AG04449 (cell line): ENCODE measurements at places on chromosomes 3 and 15.

DNA sequence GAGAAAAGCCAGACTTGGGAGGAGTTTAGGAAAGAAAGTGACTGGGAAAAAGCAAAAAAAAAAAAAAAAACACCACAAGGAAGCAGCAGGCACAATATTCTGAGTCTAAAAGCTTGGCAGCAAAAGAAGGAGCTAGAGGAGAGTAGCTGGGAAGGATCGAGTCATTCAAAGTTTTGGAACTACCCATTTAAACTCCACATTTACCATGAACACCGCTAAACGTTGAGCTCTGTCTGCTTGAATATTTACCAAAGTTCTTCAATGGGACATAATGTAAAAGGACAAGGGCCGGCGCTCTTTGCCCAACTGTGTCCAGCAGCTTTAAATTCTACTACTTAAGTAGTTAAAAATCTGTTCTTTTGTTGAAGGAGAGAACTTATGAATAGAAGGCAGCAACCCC, 481.9 kb downstream of the FOXP1 start:
- DNase-seq: no peak

- DNase-seq: no peak
Measured at GRCh38 chr3:60434950-60435349, 816.3 kb downstream of the FHIT start.

DNA sequence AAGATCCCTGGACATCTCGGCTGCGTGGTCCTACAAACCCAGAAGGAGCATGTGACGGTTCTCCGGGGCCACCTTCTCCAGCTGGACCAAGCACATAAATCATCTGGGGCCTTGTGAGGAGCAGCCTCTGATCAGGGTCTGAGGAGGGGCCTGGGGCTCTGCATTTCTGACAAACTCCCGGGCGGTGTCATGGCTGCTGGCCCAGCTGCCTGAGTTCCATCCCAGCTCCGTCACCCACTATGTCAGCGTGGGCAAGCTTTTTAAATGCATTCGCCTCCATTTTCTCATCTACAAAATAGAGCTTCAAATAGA, 126.3 kb upstream of the MEF2A start:
- no peak for DNase-seq

- DNase-seq: no peak
Measured at GRCh38 chr15:88454236-88454635, 13.0 kb downstream of the MRPL46 start.

GRCh38 chr3:69326855-69327300, 59.0 kb downstream of the FRMD4B start:
- DNase-seq: no peak

DNA sequence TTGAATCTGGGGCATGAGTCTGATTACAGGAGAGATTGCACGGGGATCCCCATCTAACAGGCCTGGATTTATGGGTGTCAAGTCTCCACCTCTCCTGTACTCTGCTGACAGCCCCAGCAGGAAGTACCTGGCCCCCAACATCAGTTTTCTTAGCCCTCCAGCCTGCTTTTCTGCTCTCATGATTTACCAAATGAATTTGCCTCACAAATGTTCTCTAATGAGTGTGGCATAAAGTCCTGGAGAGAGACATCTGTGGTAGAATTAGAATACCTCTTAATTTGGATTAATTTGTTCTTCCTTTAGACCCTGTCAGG, 60.1 kb downstream of the FNDC3B start:
- no peak for DNase-seq

- DNase-seq: no peak
Measured at GRCh38 chr3:136995652-136996051, 37.9 kb downstream of the IL20RB start.

GRCh38 chr3:159480046-159480445, 508.6 kb upstream of the IL12A start:
- no peak for DNase-seq

- DNase-seq: peak; percentile 66
Measured at GRCh38 chr15:70826634-70827033, 27.3 kb downstream of the LARP6 start.

GRCh38 chr3:168025076-168025475, 70.6 kb downstream of the GOLIM4 start:
- no peak for DNase-seq

GRCh38 chr3:149596134-149596770, 61.6 kb downstream of the WWTR1 start:
- DNase-seq: no peak

DNA sequence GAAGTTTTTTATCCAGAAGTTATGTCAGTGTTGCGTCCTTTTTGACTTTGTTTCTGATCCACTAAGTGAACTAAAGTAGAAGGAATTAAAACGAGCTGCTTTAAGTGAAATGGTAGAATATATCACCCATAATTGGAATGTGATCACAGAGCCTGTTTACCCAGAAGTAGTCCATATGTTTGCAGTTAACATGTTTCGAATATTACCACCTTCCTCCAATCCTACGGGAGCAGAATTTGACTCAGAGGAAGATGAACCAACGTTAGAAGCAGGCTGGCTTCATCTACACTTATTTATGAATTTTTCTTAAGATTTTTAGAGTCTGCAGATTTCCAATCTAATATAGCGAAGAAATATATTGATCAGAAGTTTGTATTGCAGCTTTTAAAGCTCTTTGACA, 57.6 kb downstream of the DNAH1 start:
- no peak for DNase-seq

GRCh38 chr3:16300307-16300706, 35.3 kb downstream of the OXNAD1 start:
- no peak for DNase-seq

- DNase-seq: no peak
Measured at GRCh38 chr15:71334873-71335272, 219.6 kb downstream of the THSD4 start.

DNA sequence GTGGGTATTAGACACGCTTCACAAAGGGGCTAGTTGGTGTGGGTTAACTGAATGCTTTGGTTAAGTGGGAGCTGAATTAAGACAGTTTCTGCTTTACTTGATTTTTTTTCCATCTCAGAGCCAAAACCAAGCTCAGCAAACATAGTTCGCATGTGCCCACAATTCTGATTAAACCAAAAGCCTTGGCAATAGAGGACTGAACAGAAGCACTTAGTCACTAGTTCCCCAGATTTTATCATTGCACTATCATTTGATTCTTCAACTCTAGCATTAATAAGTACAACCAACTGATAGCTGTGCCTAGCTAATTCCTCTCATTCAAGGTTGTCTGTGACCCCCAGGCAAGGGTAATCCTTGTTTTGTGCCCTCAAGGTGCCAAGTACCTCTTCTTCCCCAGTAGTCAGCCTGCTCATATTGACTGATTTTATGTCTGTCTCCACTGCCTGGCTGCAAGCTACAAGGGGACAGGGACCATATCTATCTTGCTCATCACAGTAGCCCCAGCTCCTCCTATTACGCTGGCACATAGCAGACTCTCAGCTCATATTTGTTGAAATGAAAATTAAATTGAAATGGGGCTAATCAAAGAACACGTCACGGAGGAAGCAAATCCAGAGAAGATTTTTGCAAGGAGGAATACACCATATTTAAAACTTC, 9.9 kb upstream of the ARHGEF3 start:
- DNase-seq: no peak

DNA sequence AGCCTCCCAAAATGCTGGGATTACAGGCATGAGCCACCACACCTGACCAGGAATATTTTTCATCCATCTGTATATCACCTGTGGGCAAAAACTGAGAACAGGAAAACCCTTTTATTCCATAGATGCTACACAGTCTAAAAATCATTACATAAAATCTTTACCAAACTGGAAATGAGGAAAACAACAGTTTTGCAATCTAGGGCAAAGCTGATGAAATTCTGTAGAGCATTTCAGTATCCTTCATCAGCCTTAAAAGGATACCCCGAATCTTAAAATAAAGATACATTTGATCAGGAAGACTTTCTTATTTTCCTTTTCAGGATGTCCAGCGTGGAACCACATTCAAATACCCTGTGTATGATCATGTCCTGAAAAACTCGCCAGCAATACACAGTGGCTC, 7.1 kb downstream of the SIAH2 start:
- no peak for DNase-seq

DNA sequence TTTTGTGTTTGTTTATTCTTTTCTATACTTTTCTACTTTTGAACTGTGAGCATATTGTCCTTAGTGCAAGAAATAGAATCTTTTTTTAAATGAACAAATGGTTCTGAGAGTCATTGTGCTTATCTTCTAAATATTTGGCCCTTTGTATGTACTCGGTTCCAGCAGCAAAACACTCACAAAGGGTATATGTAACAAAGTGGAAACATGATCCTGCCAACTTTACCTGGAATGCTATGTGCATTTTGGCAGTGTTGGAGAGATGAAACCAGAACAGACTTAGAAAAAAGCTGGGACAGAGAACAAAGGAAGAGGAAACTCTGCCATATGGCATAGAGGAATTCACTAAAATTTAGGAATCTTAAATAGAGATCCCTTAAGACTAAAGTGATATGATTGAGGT, 150.1 kb downstream of the FGF12 start:
- no peak for DNase-seq

DNA sequence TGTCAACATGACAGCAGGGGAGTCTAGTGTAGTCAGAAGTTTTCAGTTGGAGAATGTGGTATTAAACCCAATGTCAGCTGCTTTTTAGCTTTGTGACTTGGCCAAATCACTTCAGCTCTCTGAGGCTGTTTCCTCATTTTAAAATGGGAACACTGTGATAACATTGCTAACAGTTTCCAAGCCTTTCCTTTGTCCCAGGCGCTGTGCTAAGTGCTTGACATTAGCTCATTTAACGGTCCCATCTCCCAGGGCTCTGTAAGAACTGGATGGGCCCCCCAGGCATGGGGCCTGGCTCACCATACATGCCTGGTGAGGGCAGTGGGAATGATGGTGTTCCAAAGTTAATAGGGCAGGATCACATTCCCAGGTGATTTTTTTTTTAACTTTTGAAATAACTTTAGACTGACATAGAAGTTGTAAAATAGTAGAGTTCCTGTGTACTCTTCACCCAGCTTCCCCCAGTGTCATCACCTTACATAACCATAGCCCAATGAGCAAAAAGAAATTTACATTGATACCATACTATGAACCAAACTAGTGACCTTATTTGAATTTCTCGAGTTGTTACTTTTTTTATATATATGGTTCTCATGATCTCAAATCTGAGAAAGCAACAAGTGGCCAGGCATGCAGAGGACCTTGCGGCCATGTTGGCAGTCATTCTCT, 7.7 kb downstream of the RASL12 start:
- no peak for DNase-seq

DNA sequence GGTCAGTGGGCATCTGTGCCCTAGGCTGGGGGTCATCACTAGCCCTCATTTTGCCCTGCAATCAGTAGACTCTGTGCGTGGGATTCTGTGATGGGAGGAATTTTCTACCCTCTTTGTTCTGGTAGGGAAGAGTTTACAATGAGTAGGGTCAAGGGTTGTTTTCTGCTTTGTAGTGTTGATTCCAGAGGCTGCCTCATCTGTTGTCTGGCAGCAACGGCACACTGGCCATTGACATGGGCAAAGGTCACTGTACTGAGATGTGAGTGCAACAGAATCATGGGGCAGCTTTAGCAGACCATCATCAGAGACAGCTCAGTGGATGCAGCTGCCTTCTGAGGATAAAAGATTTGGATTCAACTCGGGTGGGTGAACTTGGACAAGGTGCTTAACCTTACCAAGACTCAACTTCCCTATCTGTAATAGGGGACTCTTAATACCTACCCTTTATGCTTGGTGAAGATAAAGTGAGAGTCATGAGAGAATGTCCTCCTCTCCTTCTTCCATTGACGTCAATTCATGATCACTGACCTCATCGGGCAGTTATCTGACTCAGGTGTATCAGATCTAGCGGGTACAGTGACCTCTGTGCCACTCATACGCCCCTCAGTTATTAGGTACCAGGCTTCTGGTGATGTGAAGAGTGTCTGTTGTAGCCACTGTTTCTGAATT, 127.5 kb downstream of the RPLP1 start:
- DNase-seq: no peak
